Activated T-cell treated with anti-CD3 and anti-CD28 coated beads for 4 hours (primary cell): ENCODE measurements at places on chromosomes 16 and 17.

DNA sequence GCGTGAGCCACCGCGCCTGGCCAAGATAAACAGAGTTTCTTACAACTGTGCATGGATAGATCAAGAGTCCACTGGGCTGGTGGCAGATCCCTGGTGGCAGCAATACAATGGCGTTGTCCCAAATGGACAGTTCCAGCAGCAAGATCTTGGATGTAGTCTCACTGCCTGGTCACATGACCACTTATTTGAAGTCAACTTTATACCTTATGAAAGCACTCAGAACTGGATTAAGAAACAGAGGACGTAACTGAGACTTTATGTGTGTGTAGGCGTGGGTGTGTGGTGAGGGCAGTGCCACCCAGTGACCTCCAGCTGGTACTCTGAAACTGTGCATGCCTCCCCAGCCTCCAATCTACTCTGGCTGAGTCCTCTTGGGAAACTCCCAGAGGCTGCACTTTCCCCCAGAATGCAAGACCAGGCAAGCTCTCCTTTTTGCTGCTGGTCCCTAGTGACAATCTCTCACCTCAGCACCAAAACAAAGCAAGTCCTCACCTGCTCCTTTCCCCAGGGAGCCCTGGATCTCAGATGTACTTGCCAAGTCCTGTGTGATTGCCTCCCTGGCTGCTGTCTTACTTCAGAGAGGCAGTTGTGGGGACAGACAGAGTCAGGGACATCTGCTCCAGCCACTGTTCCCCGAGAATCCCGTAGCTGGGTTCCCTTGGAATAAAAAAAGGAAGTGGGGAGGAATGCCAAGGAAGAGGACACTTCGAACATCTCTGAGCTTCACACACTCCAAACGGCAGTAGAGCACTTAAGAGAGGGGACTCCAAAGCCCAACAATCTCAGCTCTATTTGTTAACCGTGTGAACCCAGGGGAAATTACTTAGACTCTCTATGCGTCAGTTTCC is 11.7 kb upstream of the ST6GALNAC2 start:
- no peak for DNase-seq

DNA sequence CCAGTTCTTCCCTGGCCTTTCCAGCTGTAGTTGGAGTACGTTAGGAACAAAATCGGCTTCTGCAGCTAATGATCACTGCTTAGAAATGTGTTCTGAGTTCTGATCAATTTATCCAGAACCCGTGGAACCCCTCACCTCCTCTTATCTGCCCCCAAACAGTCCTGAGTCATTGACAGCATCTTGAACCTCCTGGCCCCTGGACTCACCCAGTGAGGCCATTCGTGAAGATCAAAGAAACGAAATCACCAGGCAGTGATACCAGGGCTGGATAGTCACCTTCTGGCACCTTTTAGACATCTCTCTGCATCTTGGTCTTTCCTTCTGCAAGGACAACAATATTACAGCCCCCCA is 17.0 kb upstream of the EXOC7 start:
- no peak for DNase-seq

GRCh38 chr17:78173097-78173715 is 4.8 kb downstream of the SYNGR2 start:
- no peak for DNase-seq

- no peak for DNase-seq
These were observed 264.5 kb downstream of the NTN1 start for GRCh38 chr17:9285602-9286427.

DNA sequence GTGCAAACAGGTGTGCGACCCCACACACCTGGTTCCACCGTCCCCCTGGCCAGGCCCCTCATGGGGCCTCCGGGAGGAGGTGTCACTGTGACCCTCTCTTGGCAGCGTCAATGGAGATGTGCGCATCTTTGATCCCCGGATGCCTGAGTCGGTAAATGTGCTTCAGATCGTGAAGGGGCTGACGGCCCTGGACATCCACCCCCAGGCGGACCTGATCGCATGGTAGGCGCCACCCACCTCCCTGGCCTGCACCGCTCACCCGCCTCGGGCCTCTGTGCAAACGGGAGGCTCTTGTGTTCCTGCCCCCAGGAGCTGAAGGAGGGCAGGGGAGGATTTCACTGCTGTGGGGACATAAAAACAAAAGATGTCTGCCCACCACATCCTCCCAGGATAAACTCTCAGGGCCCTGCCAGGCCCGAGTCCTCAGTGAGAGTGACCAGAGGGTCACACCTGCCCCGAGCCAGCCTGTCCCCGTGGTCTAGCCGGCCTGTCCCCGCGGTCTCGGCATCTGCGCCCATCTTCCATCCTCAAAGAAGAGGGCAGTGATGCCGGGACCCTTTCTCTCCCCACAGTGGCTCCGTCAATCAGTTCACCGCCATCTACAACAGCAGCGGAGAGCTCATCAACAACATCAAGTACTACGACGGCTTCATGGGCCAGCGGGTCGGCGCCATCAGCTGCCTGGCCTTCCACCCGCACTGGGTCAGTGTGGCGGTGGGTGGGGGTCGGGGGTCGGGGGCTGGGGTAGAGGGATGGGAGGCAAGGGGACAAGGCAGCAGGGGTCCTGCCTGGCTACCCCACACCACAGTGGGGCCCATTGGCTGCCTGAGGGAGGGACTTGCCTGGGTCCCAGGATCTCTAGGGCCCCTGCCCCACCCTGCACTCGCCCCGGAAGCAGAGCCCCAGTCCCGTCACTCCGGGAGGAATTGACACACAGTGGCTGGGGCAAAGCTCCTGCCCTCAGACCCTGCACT is 29.0 kb upstream of the CHMP6 start:
- DNase-seq, result no peak

DNA sequence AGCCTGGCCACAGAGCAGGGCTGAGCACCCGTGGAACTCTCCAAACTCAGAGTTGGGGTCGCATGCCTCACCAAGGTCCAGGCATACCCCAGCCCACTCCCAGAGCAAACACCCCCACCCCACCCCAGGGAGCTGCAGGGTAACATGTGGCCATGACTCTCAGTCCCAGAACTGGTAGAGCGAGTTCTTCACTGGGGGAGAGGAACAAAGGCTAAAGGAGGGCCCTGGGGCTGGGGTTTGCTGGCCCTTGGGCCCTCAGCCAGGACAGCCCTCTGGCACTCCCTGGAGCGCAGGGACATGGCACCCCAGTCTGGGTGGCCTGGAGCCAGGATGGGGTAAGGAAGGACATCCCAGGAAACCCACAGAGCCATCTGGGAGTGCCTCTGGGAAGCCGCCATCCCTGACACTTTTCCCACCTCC is 4.2 kb downstream of the HID1 start:
- no peak for DNase-seq

DNA sequence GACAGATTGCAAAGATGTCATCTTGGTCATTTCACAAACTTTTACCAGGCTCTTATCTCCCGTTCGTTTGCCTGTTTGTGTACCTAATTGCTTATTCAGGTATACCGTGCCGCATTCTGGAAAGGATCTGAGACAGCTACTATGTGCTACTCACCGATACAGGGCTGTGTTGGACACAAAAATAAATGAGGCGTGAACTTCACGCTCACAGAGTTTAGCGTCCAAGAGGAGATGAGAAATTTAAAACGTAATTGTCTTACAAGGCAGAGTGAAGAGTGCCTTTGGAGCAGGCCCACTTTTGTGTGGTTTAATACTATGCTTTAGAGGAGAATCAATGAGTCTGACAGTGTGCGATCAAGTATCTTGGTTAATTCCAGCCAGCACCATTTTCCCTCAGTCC is 26.7 kb downstream of the MAF start:
- DNase-seq, result no peak

DNA sequence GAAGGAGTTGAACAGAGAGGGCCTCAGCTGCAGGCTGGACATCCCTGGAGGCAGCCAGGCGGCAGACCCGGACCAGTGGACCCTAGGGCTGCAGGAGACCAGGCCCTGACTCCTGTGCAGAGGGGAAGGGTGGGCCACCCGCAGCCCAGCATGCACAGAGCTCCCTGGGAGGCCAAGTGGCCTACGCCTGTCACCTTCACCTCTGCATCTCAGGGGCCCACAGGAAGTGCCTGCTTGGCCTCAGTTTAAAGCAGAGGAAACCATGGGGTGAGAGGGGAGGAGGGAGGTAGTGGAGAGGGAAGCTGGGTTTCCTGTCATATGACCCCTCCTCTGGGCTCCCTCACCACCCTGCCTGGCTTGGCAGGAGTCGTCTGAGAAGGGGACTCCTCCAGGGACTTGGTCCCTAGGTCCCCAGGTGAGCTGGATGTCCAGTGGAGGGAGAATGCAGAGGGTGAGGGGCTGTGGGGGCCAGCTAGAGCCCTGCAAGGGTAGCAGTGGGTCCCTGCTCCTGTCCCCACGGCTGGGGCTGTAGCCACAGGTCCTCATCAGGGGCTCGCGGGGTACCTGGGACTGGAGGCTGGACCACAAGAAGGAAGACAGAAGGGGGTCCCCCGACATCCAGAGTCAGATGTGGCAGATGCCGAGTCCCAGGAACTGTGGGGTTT is at the start of gene TMC8:
Gene TMC8 (plus strand): TSS at position 335 of the 665 bp plus-strand sequence. CDS start 818 bp downstream, outside the sequence.
- no peak for DNase-seq

- DNase-seq, result no peak
These were observed 26.6 kb upstream of the GSE1 start for GRCh38 chr16:85586380-85587104.

- no peak for DNase-seq
These were observed 162.6 kb downstream of the SALL1 start for GRCh38 chr16:50988441-50988840.

DNA sequence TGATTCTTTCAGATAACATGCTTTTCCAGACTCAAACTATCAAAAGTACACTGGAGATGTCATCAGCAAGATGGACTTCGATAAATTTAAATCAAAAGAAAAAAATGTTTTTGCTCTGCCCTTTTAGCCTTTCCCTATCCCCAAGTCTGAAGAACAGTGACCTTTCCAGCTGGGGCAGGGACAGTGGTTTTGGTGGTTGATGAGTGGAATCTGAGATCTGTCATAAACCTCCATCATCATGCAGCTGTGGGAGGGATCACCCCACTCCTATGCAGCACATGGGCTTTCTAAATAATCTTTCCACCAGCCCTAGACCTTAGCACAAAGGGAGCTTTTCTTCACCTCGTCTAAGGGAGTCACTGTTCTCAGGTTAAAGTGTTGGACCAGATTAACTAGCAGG is 869.5 kb upstream of the SOX9 start:
- no peak for DNase-seq

- no peak for DNase-seq
These were observed 4.2 kb upstream of the KRT24 start for GRCh38 chr17:40707745-40708144.

DNA sequence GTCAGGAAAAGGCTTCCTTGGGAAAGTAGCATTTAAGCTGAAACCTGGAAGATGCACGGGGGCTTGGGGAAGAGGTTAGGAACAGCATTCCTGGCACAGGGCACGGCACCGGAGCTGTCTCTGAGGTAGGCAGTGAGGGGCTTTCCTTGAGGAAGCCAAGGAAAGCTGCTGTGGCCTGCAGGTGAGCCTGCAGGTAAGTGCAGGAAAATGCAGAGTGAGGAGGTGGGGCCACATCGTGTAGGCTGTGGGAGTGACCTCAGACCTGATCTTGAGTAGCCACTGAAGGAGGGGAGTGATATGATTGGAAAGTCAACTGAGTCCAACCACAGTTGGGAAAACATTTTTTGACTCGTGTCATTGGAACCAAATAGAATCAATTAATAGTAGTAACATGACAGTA is 79.5 kb downstream of the CDK5R1 start:
- no peak for DNase-seq

DNA sequence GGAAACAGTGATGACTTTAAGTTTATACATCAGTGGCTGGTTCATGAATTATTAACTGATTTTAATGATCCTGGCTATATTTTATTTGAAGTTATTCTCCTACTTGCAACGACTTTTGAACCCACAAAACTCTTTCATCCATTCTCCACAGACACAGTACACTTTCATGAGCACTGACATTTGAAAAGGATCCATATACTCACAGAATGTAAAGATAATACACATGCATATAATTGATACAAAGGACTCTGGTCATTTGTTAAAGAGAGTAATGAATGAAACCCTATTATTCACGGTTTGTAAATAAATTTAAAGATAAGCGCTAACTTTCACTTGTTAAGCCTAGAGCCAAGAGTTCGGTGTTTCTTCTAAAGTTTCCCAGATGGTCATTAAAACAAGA is 3.3 kb downstream of the TOX3 start:
- DNase-seq, result no peak

DNA sequence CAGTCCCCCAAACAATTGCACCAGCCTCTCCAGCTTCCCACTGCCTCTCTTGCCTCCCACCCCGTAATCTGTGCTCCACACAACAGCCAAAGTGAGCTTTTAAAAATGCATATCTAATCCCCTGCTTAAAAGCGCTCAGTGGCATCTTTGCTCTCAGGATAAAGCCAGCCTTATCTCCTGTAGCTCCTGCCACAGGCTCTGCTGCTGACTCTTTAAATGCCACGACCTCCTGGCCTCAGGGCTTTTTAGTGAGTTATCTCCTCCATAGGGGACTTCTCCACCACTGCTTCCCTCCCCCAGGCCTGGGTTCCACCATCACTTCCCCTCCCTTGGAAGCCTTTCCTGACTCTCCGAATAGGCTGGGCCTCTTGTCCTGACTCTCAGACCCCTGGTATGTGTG is 98.6 kb downstream of the GNAO1 start:
- no peak for DNase-seq

GRCh38 chr16:54286366-54287130 is at the start of gene IRX3:
Gene IRX3, minus strand, starts transcription at chr16:54286787. Its CDS starts 737 bp downstream, at chr16:54286050.
- no peak for DNase-seq

DNA sequence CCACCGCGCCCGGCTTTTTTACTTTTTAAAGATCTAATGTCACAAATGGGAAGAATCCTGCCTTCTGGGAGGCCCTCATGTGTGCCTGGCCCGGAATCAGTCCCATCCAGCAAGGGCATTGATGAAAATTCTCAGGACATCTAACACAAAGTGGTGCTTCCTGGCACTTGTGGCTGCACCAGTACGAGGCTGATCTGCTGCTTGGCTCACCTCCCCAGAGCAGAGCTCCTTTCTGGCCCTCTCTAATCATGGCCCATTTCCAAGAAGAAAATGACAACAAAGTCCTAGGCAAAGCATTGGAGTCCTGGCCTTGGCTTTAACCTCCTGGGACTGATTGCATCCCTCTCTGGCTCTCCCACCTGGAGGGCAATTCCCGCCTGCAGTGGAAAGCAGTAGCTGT is 50.7 kb upstream of the SIAH1 start:
- DNase-seq, result no peak

GRCh38 chr17:66920435-66920834 is 44.1 kb upstream of the CACNG4 start:
- no peak for DNase-seq
